ENCODE measurements at places on chromosomes 16 and 17.

DNA sequence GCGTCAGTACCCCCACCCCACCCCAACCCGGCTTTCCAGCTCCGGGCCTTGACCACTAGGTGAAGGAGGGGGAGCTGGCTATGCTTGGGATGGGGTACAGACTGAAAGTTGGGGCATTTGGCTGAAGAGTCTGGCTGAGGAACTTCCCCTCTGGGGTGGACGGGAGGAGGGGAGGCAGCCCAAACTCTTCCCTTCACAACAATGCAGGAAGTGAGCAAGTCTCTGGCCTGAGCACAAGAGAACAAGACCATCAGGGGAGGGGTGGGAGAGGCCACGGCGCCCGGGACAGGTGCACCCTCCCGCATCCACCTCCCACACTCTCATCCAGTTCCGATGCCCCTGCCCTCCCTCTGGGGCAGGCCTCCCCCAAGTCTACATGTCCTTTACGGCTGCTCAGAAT is 5.6 kb downstream of the USH1G start:
- peak; percentile 23 for DNase-seq

- no peak for DNase-seq
Measured at GRCh38 chr16:54106057-54106456, 180.5 kb downstream of the IRX3 start.

- no peak for DNase-seq
Measured at GRCh38 chr16:15658149-15658548, 8.1 kb downstream of the NDE1 start.

GRCh38 chr16:73179705-73180331 is 131.9 kb upstream of the ZFHX3 start:
- DNase-seq, result no peak

GRCh38 chr16:13205352-13205751 is 304.0 kb downstream of the SHISA9 start:
- no peak for DNase-seq

- no peak for DNase-seq
Measured at GRCh38 chr16:49460786-49461470, 87.3 kb downstream of the C16orf78 start.
